Right hindlimb (tissue), 1 donor: ENCODE measurements at places on chromosomes 4 and X.

- DNase-seq: no peak
Observed at GRCh38 chrX:136759968-136760367, 20.8 kb downstream of the ARHGEF6 start.

DNA sequence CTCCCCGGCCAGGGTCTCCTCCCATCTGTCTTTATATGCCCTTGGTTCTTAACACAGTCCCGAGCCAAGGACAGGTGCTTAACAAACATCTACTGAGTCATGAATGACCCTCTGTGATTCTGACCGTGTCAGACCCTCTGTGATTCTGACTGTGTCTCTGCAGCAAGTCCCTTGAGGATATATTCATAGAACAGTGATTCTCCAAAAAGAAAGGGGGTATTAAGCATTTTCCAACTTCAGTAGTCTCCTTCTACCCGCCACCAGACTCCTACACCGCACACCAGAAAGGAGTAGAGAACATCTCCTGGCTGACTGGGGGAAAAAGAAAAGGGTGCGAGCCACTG lies 13.6 kb downstream of the ACSL1 start:
- DNase-seq: no peak

GRCh38 chr4:141425124-141425523 lies 204.4 kb downstream of the ZNF330 start:
- DNase-seq: no peak

DNA sequence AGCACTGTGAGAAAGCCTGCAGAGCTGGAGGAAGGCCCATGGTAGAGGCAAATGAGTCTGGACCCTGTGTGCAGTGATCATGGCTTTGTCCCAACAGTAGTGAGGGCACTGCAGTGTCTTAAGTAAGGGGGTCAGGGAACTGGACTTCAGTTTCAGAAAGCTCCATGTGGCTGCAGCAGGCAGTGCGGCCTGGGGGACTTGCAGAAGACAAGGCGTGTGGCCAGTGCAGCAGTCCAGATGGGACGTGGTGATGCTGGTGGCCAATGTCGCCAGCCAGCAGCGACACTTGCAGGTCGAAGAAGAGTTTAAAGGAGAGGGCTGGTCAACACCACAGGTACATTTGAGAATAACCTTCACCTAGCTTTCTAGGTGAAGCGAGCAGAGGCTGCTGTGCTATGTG lies 113.4 kb downstream of the ZNF827 start:
- DNase-seq: no peak

GRCh38 chr4:6253961-6254360 lies 15.7 kb upstream of the WFS1 start:
- no peak for DNase-seq

GRCh38 chrX:75273483-75273882 lies 402 bp upstream of the UPRT start:
- DNase-seq: no peak

GRCh38 chrX:153934148-153934761 lies 582 bp downstream of the NAA10 start:
- DNase-seq: no peak

- no peak for DNase-seq
Observed at GRCh38 chrX:107389726-107390125, 59.7 kb upstream of the FRMPD3 start.

DNA sequence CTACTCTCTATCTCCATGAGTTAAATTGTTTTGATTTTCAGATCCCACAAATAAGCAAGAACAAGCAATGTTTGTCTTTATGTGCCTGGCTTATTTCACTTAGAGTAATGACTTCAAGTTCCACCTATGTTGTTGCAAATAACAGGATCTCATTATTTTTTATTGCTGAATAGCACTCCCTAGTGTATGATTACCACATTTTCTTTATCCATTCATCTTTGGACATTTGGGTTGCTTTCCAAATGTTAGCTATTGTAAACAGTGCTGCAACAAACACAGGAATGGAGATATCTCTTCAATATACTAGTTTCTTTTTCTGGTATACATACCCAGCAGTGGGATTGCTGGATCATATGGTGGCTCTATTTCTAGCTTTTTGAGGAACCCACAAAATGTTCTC lies 136.0 kb downstream of the SLITRK2 start:
- no peak for DNase-seq

DNA sequence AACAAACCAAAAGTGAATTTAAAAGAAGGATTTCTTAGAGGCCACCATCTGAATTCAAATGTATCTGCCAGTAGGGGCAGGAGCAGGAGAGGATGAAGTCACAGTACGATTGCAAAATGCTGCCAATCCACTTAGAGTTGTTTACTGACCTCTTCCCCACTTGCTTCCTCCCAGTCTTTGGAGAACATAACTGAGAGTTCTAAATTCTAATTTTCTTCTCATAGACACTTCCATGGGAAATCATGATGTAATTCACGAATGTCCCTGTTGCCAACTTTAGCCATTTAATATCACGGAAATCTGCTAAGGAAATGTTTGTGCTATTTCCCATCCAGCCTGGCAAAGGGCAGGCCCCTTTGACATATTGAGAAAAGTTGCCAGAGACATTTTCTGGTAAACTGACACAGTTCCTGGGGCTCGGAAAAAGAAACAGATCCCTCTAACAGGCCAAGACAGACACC lies 33.6 kb upstream of the NOCT start:
- DNase-seq: peak; percentile 19

- peak; percentile 17 for DNase-seq
Observed at GRCh38 chr4:121070274-121070673, 2.1 kb downstream of the NDNF start.

- DNase-seq: no peak
Observed at GRCh38 chr4:74975082-74975481, 42.2 kb downstream of the PARM1 start.

- DNase-seq: no peak
Observed at GRCh38 chr4:115152081-115152480, 38.7 kb upstream of the NDST4 start.

GRCh38 chr4:136731025-136731424 lies 801.3 kb downstream of the PCDH18 start:
- no peak for DNase-seq

DNA sequence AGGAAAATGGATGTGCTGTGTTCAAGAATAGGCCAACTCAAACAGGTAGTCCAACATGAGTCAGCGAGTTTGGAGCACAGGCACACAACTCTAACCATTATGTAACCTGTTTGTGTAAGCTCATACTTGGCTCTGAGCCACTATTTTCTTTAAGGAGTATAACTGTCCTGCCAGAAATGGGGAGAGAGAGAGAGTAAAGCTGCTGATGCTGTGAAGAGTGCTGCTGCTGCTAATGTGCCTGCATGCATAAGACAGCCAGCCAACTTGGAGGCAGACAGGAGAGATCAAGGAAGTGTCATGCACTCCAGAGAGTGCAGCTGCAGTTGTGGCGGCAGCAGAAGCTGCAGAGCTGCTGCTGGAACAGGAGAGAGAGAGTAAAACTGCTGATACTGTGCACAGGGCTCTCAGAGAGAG lies 11.7 kb upstream of the STATH start:
- peak; percentile 67 for DNase-seq

- no peak for DNase-seq
Observed at GRCh38 chrX:7987160-7988012, 60.2 kb upstream of the PNPLA4 start.

GRCh38 chr4:123573866-123574508 lies 177.4 kb downstream of the SPRY1 start:
- DNase-seq: no peak

GRCh38 chr4:118865091-118865708 lies 23.5 kb upstream of the SYNPO2 start:
- no peak for DNase-seq

GRCh38 chr4:48546336-48546735 lies 56.3 kb downstream of the ZAR1 start:
- DNase-seq: peak; percentile 40

DNA sequence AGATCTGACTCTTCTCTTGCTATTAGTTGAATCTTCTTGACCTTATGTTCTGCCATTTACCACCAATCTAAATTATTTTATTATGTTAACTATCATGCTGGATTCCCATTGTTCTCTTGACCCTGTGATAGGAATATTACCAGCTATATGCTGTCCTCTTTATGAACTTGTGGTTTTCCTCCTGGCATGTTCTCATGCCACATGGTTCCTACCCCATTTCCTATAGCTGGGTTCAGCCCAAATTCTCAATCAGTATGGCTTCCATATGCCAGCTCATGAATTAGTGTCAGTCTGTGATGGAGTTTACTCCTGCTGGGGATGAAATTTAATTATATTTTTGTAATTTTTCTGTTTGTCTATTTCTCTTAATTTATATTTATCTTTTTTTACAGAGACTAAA lies 430.5 kb downstream of the SMARCA1 start:
- DNase-seq: no peak

DNA sequence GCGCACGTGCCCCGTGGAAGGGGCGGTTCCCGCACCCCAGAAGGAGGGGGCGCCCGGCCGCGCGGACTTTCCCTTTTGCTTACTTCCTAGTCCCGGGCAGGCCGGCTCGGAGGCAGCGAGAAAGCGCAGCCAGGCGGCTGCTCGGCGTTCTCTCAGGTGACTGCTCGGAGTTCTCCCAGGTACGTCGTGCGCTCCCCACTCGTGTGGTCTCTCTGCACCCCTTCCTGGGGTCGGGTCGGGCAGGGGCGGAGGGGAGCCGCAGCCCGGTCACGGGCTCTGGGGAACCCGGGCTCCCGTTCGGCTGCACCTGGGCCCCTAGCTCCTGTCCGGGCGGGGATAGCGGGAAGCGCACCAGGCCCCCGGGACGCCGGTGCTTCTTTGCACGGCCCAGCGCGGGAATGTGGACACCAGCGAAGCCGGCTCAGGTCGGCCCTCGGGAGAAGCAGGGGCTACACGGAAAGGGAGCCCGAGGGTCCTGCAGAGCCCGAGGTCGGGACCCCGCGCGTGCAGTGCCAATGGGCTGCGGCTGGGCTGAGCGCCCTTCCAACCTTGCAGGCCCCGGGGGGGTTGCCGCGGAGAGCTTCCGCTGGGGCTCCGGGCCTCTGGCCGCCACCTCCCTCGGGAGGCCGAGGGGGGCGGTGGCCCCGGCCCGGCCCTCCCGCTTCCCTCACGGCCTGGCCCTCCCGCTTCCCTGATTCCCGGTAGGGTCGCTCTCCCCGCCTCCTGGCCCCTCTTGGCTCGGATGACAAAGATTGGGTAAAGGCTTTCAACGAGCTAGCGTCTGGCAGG lies at the start of gene TLR2:
TSS of gene TLR2 (plus strand) at position 99 of the 789 bp plus-strand sequence. CDS start 18,628 bp downstream, outside the sequence.
- DNase-seq: peak; percentile 70

GRCh38 chr4:77235289-77235854 lies 78.4 kb downstream of the CCNG2 start:
- DNase-seq: no peak

DNA sequence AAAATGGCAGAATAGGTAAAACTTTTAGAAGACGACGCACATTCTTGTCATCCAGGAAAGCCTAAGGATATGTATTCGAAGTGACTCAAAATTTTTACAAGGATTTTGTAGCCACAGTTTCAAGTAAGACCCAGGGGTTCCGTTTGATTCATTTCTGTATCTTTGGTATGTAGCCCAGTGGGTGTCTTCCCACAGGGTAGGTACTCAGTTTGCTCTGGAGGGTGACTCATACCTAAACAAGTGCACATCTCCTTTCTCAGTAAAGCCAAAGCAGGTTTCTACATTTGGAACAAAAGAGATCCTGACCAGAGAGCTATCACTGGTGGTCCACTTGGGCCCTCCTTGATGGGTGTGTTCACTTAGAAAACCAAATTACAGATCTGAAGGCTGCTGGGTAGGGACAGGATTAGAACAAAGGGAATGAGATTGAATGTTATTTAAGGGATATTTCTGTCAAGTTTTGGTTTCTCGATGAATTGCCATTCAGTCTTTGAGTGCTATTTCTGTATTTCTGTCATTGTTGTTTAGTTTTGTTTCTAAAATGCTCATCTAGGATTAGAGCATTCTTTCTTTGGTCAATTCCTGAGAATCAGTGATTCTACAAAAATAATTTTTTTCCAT lies 56.1 kb downstream of the PLS3 start:
- DNase-seq: no peak

GRCh38 chr4:69881173-69881773 lies 21.3 kb upstream of the SULT1E1 start:
- DNase-seq: peak; percentile 57

GRCh38 chrX:10231461-10231860 lies 74.7 kb downstream of the CLCN4 start:
- DNase-seq: no peak

- DNase-seq: no peak
Observed at GRCh38 chr4:70671091-70671490, 4.8 kb upstream of the JCHAIN start.

DNA sequence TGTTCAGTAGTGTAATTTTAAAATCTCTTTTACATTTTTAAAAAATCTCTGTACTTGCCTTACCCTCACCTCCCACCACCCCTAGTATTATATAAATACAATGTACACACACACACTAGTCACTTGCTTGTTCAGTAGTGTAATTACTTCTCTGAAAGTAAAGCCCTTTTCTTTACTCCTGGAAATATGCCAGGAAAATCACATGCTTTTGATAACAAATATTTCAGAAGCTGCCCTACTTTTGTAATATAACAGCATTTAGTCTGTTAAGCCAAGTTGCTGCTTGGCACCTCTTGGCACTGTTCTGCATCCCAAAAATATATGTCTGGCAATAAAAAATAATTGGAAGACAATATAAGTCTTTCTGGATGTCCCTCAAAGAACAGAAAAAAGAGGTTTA lies 172.8 kb upstream of the APOOL start:
- DNase-seq: no peak

DNA sequence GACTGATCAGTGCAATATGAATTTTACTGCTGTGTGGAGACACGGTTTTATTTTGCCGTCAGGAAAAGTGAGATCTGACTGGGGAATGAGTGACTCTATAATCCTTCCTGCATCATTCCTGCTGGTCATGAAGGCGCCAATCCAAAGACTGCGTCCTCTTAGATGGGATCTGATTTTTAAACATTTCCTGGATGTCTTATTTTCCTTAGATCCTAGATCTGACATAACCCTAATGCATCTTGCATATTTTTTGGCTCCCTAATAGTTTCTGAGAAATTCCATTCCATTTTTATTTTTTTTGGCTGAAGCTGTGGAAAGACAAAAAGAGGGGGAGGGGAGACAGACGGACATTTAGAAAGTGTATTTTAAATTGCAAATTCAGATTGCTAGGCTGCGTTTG lies 454.9 kb upstream of the FAT1 start:
- DNase-seq: peak; percentile 32

GRCh38 chr4:137032222-137032621 lies 500.1 kb downstream of the PCDH18 start:
- peak; percentile 30 for DNase-seq

DNA sequence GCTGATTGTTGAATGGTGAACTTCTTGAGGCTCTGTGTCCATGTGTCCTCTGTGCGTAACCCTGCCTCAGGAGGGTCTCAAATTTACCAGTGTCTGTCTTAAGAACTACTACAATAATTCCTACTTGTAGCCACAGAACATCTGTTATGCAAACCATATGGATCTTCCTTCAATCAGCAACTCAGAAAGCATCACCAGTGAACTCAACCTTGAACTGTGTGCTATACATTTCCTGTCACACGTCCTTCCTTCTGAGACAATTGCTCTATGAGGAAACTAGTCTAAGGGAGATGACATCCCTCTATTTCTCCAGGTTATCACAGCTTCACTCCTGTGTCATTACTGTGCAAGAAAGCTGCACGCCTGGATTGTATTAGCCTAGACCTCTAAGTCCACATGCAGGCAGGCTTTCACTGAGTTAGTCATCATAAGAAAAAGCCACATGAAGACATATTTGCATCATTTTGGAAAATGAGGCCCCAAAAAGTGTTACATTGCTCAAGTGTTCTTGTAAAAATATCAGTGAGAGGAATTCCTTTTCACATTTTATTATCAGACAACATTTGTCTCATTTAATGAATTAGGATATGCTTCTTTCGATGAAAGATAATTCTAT lies 157.8 kb downstream of the AFF2 start:
- DNase-seq: no peak
